ENCODE measurements at places on chromosomes 4 and X.

- DNase-seq, result no peak
Measured at GRCh38 chr4:186622788-186623464, 67.6 kb upstream of the MTNR1A start.

- DNase-seq, result no peak
Measured at GRCh38 chr4:25467843-25468242, 90.8 kb downstream of the ANAPC4 start.

- DNase-seq, result no peak
Measured at GRCh38 chr4:136769717-136770116, 762.6 kb downstream of the PCDH18 start.

GRCh38 chrX:18449236-18449635 lies 23.8 kb downstream of the CDKL5 start:
- no peak for DNase-seq

DNA sequence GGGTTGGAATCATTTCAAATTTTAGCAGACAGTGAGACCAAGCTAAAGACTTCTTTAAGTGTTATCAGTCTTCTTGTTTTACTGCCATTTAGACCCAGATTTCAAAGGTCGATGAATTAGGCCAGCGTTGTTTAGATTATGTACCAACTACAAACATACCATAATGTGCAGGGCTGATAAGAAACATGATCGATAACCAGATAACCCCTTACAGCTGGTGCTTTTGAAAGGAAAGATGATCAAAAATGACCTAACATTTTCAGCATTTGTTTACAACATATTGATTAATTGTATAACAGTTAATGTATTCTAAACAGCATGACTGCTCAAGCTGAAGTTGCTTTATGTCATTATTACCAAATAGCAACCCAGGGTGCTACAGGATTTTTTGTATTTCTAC lies 400.4 kb upstream of the FAM241A start:
- no peak for DNase-seq

GRCh38 chr4:105956569-105956968 lies 61.3 kb downstream of the NPNT start:
- no peak for DNase-seq

DNA sequence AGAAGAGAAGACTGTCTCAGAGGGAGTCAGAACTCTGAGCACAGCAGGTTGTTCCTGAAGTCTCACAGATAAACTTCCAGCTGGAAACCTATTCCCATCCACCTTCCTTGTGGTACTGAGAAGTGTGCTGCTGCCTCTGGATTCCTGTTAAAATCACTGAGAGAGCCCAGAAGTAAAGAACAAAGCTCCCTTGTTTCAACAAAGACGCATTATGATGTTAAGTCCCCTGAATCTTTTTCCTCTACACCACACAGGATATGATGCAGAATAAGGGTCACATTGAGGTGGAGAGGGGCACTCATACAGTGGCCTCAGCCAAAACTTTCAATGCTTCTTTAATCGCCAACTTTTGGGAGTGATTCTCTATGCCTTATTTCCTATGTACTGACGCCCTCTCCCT lies 321.0 kb downstream of the OPHN1 start:
- DNase-seq, result no peak

- DNase-seq, result no peak
Measured at GRCh38 chrX:29962061-29962460, 253.3 kb upstream of the MAGEB2 start.
